ENCODE measurements at places on chromosomes 5 and 9.

DNA sequence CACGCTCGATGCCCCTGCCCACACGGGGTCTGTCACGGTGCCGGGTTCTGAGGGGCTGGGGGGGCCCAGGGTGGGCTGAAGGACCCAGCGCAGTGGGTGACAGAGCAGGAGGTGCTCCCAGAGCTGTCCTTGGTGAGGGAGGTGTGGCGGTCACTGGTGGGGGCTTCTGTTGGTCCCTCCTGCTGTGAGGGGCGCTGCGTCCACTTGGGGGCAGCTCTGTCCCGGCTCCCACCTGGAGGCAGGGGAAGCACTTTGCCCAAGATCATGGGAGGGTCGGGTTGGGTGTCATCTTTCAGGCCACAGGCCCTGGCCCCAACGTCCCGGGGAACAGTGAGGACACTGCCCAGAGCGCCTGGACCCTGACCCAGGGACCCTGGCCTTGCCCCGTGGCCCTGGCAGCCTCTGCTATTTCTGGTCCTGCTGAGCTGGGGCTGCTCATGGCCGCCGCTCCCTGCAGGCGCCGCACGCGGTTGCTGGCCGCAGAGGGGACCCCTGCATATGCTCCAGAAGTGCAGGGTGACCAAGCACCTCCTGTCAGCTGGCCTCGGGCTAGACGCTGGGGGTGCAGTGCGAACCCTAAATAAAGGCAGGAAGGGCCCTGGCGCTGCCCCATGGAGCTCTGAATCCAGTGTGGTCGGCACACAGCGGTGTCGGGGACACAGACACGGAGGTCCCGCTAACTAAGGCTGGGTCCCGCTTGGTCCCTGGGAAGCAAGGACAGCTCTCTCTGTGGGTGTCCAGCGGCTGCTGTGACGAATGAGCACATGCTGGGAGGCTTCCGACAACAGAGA, 11.6 kb upstream of the RNU6ATAC start:
- peak; percentile 45 for DNase-seq

- DNase-seq = no peak
These were observed 31.9 kb downstream of the ADAMTSL2 start for GRCh38 chr9:133566382-133566781.

DNA sequence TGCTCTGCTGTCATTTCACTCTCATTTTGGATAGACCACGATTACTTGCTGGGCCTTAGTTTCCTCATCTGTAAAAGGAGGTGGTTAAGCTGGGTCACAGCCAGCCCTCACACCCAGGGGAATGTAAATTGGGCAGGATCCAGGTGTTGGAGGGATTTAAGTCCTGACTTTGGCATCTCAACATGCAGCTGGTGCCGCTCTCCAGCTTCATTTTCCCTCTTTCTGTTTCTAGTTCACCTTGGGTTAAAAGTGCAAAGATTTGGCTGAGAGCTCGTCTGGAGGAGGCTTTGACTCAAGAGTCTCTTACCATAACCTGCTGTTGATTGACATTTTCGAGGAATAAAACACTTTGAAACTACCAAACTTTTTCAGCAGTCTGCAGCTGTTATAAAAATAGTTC, 144.3 kb upstream of the DHFR start:
- DNase-seq = no peak

DNA sequence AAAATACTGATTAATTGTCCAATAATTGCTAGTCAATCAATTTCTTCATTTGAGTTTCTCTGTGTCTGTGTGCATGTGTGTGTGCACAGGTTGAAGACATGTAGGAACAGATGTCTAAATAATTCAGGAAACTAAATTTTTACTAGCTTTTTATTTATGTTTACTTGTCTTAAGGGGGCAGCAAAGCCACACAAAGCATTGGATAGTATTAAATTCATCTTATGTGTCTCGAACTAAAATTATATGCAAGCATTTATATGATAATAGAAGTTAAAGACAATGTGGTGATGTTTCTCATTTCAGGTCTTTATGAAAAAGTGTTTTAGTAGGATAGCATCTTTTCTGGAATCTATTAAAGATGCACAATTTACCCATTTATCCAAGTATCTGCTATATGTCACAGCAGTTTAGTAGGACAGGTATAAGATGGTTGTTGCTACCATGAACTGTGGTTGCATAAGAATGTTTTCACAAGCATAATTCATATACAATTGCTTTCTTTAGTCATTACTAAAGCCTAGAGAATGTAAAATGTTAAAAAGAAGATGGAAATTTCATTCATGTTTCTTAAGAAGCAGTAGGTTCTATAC, 784.6 kb upstream of the NUDT12 start:
- DNase-seq = no peak

DNA sequence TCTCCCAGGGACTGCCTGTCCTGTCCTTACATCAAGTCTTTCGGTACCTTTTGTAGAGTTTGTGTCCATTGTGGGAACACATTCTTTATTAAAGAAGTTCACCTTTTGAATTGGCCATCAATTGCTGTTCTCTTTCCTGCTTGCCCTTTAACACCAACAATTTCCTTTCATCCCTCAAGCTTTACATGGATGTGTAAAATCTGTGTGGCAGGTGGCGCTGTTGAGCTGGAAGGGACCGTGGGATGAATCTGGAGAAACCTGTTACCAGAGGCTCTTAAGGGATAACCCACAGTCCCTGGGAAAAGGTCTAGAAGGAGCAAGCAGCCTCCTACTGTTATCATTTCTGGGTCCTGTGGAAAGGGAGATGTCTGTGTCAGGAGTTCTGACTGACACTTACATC, 7.9 kb upstream of the ZFP62 start:
- DNase-seq = peak; percentile 88

- no peak for DNase-seq
These were observed 325.6 kb downstream of the TRPM3 start for GRCh38 chr9:70795841-70796240.

GRCh38 chr5:75275756-75276155, 39.1 kb upstream of the ANKRD31 start:
- no peak for DNase-seq

DNA sequence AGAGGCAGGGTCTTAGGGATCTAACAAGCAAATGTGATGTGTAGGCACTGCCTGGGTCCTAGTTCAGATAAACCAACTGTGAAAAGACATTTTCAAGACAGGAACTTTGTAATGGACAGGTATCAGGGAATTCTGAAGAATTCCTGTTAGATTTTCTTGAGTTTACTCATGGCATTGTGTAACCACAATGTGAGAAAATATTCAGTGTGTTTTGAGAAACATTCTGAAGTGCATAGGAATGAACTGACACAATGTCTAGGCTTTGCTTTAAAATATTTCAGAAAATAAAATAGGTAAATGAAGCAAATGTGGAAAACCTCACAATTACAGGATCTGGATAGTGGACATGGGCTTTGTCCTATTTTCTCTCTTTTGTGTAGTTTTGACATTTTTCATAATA, 15.2 kb upstream of the AFAP1L1 start:
- no peak for DNase-seq

- no peak for DNase-seq
These were observed 415.3 kb downstream of the CETN3 start for GRCh38 chr5:89994266-89994665.
